ENCODE measurements at places on chromosomes 1 and 21.

- no peak for DNase-seq
Measured at GRCh38 chr1:71240656-71241055, 159.8 kb upstream of the ZRANB2 start.

- no peak for DNase-seq
Measured at GRCh38 chr1:51833700-51834099, 44.8 kb downstream of the NRDC start.

GRCh38 chr1:51491166-51491981 lies 27.7 kb downstream of the EPS15 start:
- DNase-seq: no peak

- no peak for DNase-seq
Measured at GRCh38 chr1:46532095-46532494, 19.4 kb downstream of the KNCN start.

DNA sequence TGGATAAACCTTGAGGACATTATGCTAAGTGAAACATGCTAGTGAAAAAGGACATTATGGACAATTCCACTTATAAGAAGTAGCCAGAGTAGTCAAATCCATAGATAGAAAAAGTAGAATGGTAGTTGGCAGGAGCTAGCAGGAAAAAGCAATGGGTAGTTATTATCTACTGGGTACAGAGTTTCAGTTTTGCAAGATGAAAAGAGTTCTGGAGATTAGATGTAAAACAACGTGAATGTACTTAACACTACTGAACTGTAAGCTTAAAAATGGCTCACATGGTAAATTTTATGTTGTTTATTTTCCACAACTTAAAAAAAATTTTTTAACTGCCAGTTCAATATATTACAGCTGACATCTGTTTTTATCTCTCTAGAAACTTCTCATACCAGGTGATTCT lies 19.4 kb downstream of the JAK1 start:
- DNase-seq: no peak

- no peak for DNase-seq
Measured at GRCh38 chr1:199168888-199169585, 530.2 kb downstream of the PTPRC start.

DNA sequence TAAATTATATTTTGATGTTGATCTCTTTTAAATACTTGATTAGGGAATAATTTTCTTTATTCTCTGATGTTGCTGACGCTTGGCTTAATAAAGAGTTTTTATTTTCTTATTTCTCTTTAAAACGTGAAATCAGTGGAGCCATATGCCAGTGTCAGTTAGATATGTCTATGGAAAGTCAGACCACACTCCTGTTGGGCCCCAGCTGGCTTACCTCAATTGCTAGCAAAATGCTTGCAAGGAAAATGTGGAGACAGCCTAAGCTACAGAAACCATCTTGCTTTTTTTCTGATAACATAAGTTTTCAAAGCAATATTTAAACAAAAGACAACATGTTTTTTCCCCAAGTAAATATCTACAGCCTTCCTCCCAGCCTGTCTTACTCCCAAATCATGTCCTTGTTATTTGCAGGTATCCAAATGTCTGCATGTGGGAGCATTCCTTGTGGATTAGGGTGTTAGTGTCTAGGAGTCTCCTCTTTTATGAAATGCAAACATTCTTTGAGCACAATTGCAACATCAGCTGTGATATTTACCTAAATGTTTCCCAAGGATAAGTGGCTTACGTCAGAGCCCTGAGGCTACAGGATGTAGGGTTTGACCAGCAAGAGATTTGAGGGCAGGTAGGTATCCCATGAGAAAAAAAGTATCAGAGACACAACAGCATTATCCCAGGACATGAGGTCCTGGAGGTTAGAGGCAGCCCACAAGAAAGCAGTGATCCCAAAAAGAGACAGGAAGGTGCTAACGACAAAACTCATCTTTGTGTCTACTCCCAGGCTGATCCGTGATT lies 117.2 kb upstream of the KCNJ15 start:
- no peak for DNase-seq

DNA sequence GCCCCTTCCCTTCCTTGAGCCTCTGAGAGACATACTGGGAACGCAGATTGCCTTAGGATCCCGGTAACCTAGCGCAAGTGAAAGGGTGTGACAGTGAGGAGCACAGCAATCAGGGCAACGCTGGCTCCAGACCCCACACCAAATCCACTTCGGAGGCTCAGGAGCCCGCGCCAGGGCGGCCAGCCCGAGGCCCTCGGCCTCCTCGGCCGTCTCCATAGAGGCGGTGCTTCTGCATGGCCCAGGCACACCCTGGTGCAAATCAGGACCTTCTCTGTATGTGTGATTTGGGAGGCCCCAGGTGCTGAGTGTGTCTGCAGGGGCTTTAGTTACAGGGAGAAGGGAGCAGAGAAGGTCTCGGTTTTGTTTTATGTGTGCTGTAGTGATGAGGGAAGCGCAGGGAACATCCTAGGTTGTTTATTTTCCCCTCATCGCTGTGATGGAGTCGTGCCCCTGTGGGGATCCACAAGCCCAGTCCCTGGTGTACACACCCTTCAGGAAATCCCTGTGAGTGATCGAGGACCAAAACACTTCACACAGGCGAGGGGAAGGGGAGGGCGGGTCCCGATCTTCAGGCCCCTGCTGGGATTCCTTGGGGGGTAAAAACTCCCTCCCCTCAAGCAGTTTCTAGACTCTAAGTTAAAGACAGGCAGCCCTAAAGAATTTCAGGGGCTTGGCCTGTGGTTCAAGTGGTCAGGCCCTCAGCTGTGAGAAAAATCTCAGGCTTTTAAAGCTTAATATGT lies 9.4 kb downstream of the KIAA1614 start:
- DNase-seq: no peak

GRCh38 chr1:156908541-156908940 lies 11.9 kb upstream of the LRRC71 start:
- DNase-seq: no peak

DNA sequence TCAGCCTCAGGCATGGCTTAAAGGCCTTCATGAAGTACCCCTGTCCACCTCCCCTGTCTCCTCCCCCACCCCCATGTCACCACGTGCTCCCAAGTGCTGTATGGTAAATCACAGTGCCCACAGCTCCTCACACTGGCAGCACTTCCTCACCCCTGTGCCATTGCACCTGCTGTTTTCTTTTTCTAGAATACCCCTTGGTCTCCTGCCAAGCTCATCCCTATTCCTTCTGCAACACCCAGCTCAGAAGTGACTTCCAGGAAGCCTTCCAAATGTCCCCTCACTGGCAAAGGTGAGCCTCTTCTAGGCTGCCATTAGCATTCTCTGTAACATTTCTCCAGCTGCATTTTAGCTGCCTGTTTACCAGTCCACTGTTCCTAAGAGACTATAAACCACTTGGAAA lies 9.4 kb downstream of the AKNAD1 start:
- no peak for DNase-seq

DNA sequence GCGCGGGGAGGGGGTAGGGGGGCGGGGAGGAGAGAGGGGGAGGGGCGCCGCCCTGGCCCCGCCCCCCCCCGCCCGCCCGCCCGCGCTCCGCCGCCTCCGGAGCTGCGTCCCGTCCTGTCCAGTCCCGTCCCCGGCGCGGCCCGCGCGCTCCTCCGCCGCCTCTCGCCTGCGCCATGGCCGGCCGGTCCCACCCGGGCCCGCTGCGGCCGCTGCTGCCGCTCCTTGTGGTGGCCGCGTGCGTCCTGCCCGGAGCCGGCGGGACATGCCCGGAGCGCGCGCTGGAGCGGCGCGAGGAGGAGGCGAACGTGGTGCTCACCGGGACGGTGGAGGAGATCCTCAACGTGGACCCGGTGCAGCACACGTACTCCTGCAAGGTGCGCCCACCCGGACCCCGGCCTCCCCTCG lies at the start of gene AGRN:
TSS of gene AGRN (plus strand) at position 121 of the 405 bp plus-strand sequence. CDS start at position 174, 53 bp downstream.
- DNase-seq: no peak

DNA sequence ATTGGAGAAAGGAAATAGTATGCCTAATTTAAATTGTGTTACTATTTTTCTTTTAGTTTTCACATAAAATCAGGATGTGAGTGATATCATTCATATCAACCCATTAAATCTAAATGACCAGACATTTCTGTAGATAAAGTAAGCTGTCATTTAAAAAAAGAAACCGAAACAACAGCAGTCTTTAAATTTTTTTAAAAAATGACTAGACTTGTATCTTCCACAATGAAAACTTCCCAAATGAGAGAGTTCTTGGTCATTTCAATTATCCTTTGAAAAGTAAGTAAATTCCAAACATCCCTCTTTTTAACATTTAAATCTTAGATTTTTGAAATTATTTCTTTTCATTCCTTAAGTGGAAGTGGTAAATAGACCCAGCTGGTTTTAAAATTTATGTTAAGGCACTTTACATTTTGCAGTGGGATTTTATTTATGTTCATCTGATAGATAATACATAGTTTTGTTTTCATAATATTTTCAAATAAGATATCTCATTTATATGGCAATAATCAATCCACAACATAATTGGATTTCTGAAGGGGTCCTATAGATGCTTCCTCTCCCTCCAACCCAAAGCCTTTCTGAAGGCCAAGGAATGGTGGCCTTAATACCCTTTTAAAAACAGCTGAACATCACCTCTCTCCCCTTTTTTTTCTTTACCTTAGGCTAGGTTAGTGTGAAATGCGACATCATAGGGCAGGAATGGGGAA lies 3.1 kb downstream of the FOXD3 start:
- DNase-seq: no peak

DNA sequence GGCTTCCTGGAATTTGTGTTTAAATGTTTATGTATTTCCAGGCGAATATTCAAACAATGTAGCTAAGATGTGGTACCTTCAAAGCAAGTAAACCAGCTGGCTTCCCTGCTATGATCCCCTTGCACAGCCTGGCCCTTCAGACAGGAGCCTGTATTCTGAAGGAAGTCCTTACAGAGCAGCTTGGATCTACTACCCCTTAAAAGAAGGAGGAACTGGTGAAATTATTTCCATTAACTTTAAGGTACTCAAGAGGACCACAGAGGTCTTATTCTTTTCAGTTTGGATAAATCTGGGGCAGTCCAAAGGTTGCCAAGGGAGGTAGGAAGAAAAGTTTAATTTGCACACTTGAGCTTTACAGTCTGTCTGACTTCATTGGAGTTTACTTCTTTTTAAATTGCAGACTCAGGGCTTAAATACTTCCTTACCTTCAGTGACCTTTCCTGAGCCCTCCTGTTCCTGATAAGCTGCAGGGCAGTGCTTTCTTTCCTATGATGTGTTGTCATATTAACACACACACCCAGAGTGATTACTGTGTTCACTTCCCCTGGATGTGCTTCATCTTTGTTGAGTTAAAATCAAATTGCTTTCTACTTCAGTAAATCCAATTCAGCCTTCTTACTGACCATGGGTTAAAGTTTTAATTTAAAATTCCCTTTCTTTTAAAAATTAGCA lies 40.5 kb downstream of the DISC1 start:
- no peak for DNase-seq

GRCh38 chr1:67724928-67725560 lies 40.0 kb downstream of the GADD45A start:
- DNase-seq: no peak

DNA sequence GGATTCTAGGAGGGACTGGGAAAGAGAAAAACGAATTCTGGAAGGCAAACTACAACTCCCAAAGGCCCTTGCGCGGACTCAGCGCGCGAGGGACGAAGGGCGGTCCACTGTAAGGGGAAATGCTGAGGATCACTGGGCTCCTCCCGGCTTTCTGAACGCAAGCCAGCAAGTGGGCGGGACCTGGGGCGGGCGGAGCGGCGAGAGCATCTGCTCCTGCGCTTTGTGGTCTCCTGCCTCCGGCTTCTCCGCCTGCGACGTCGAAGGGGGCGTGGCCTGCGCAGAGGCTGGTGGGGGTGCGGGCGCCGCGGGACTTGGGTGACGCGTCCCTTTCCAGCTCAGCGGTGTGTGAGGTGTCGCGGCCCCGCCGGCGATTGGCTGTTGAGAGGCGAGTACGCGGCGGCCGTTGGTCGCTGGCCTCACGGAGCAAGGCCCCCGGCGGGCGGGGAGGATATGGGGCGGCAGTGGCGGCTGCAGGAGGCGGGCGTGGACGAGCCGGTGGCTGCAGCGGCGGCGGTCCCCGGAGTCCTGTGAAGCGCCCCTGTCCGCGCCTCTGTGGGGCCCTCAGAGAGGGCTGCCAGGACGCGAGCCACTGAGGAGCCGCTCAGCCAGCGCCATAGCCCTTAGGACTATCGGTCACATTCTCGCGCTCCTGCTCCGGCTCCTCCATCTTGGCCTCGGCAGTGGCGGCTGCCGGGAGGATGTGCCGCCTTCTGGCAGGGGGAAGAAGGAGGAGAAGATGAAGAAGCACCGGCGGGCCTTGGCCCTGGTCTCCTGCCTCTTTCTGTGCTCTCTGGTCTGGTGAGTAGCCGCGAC lies at the start of gene SUCO:
TSS of gene SUCO (plus strand) at position 451 of the 813 bp plus-strand sequence. CDS start at position 737, 286 bp downstream.
- DNase-seq: peak; percentile 98

DNA sequence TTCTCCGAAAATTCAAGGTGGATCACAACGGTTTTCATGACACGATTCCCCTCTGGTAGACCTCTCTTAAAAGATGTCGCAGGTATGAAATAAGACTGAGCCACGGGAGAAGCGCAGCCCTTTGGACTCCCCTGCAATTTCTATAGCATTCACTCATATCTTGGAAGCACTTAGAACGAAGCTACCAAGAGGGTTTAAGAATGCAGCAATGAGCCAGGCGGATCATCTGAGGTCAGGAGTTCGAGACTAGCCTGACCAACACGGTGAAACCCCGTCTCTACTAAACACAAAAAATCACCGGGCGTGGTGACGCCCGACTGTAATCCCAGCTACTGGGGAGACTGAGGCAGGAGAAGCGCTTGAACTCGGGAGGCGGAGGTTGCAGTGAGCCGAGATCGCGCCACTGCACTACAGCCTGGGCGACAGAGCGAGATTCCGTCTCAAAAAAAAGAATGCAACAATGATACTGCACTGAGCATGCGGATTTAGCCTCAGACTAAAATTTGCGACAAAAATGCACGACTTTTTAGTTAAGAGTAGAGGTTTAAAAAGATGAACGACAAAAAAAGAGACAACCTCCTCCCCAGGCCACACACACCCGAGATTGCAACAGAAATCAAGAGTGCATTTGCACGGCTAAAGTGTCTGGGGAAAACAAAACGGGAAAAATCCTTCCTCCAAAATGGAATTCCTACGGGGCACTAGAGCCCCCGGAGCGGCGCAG lies 743 bp downstream of the TOMM20 start:
- no peak for DNase-seq

DNA sequence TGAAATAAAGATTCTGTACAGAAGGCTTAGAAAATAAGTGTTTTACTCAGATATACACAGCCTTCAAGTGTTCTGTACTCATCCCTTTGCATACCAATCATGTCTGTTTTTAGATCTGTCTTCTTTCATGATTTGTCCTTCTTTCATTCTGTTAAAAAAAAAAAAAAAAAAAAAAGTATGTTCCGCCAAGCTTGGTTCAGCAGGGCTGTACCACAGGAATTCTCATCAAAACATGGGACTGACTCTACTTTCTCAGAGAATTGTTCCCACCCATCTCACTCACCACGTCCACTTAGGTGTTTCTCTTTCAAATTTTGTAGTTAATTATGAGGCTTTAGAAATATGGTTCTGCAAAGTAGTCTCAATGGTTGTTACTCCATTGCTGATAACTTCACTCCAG lies 119.0 kb downstream of the AK5 start:
- no peak for DNase-seq

DNA sequence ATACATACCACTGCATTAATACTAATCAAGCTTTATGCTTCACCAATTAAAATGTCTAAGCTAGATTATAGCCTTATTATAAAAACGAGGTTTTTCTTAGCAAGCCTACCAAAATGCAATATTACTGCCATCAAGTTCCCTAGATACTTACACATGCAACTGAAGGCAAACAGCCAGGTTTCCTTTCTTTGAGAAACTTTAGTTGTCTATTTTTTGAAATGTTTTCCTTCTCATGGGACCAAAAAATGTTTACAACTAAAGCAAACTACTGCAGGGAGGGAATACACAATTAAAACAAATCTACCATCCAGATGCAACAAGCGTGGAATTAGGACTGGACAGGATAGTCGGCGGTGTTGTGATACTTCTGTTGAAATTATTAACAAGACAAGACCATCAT lies 1.3 kb downstream of the ZNF644 start:
- DNase-seq: no peak

GRCh38 chr1:164759979-164760469 lies 201.0 kb downstream of the PBX1 start:
- DNase-seq: no peak
